ENCODE measurements at places on chromosomes 7 and 10.

DNA sequence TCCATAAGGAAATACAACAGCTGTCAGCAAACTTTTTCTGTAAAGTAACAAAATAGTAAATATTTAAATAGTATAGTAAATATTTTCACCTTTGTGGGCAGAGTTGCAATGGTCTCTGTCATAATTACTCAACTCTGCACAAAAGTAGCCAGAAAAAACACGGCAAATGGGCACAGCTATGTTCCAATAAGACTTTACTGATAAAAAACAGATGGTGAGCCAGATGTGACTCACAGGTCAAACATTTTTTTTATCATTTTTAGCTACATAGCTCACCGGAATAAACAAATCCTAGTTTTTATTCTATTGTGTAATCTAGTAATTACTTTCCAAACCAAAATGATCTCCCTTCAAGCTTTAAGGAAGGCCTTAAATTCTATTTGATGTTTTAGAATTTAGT lies 55.3 kb downstream of the NCAPG2 start:
- DNase-seq = no peak

GRCh38 chr10:126935263-126935946 lies 30.2 kb downstream of the DOCK1 start:
- DNase-seq = no peak

- DNase-seq = no peak
Measured at GRCh38 chr10:79116801-79117723, 48.3 kb downstream of the ZMIZ1 start.

DNA sequence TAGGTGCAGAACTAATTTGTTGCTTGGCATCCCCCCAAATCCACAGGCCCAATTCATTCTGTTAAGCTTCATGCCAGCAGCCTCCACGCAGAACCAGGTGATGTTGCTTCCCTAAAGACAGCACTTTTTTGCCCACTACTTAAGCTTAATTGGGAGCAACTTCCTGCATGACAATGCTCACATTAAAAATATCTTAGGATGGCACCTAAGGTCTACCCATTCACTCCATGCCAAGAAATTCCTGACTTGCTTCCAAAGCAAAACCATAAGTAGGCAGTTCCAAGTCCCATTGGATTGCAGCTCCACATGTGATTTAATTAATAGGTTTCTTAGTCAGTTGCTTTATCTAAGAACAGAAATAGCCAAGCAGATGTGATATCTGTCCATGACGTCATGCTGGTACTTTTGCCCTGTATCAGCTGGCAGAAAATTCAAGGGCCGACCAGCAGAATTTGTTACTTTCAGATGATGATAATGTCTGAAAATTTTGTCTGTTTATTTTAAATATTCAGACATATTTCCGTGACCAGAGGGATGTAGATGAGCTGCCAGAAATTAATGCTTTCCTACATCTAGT lies 325.5 kb downstream of the LHFPL3 start:
- no peak for DNase-seq

DNA sequence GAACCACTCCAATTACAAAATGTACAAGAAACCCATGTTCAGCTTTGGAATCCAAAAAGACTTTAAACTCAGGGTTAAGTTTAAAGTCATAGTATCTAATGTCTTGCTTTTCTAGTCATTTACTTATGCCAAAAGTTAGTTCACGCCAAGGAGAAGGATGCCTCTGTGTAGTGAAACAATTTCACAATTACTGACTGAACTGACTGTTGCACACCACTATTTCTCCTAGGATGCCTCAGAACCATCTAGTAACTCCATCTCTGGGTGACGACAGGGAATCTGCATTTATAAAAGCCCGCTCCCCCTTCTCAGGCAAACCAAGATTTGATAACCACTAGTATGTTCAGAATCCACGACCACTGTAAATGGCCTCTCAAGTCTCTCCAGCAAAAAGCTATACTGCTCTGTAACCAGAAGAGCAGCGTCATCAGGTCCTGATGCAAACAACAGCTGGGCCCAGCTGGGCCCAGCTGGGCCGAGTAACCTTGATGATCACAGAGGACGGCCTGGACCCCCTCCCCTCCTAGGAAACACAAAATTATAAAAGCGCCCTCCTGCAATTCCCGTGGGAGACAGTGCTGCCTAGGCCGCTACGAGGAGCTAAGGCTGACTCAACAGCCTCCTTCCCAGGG lies 680 bp upstream of the ADO start:
- no peak for DNase-seq

DNA sequence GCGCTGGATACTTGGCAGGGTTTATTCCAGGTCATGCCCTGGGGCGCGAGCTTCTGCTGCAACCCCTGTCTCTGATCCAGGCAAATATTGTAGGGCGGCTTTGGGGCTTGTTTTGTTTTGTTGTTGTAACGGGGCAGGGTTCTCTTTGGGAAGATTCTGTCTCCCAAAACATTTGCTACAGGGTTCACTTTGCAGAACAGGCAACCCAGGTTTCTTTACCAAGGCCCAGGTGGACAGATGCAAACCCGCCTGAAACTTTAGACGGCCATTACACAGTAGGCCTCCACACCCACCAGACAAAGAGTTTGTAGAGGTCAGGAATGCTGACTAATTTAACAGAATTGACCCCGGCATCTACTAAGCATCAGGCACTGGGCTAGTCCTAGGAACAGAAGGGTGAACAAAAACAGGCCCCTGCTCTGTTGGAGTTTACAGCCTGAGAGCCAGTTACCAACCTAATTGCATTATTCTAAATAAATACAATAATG lies 567 bp upstream of the CDCA7L start:
- DNase-seq = no peak

DNA sequence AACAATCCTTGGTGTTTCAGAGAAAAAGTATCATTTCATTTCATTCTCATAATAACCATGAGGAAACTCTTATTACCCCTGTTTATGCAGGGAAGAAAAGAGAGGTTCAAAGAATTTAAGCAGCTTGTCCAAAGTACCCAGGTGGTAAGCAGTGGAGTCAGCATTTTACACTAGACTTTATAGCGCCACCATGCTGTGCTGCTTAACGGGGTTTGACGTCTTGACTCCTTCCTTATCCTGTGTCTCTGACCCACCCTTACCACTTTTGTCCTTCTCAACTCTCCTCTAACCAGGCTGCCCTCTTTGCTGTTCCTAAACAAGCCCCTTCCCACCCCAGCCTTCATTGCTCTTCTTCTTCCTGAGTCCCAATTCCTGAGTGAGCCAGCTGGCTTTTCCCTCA lies 117.0 kb upstream of the AHR start:
- no peak for DNase-seq

GRCh38 chr7:1853431-1853985 lies 183.4 kb downstream of the ELFN1 start:
- DNase-seq = no peak

- no peak for DNase-seq
Measured at GRCh38 chr10:68700197-68700596, 20.8 kb upstream of the CCAR1 start.

DNA sequence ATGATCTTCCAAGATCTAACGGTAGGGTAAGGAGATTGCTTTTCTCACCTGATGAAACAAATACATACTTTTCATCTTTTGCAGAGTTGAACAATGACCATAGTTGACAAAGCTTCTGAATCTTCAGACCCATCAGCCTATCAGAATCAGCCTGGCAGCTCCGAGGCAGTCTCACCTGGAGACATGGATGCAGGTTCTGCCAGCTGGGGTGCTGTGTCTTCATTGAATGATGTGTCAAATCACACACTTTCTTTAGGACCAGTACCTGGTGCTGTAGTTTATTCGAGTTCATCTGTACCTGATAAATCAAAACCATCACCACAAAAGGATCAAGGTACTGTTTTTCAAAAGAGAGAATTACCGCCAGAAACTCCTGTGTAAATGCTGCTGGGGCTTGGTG lies 79.9 kb downstream of the ANKRD61 start:
- no peak for DNase-seq

DNA sequence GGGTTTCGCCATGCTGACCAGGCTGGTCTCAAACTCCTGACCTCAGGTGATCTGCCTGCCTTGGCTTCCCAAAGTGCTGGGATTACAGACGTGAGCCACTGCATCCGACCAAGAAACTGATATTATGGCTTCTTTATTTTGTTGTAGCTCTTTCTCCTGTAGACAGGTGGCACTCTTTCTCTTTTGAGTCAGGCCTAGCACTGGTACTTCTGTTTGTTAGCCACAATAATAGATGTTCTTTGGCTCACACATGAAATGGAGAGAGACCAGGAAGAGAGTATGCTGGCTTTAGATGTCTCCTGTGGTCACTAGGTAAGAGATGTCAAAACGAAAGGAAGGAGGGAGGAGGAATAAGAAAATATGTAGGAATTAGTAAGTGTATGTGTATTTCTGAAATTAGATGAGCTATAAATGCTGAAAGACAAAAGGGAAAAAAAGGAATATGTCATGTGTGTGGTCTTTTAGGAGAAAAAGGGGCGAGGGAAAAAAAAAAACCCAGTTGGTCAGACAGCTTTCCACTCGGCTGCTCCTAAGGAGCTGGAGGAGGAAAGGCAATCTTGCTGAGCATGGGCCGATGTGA lies 78.7 kb downstream of the CLEC2L start:
- DNase-seq = no peak

- DNase-seq = no peak
Measured at GRCh38 chr10:77609781-77610272, 27.8 kb downstream of the KCNMA1 start.

GRCh38 chr10:126570621-126571602 lies 99.6 kb downstream of the C10orf90 start:
- no peak for DNase-seq

GRCh38 chr10:60282771-60283353 lies 106.8 kb downstream of the ANK3 start:
- no peak for DNase-seq

- DNase-seq = peak; percentile 2
Measured at GRCh38 chr10:93554760-93555432, 11.6 kb upstream of the FFAR4 start.

DNA sequence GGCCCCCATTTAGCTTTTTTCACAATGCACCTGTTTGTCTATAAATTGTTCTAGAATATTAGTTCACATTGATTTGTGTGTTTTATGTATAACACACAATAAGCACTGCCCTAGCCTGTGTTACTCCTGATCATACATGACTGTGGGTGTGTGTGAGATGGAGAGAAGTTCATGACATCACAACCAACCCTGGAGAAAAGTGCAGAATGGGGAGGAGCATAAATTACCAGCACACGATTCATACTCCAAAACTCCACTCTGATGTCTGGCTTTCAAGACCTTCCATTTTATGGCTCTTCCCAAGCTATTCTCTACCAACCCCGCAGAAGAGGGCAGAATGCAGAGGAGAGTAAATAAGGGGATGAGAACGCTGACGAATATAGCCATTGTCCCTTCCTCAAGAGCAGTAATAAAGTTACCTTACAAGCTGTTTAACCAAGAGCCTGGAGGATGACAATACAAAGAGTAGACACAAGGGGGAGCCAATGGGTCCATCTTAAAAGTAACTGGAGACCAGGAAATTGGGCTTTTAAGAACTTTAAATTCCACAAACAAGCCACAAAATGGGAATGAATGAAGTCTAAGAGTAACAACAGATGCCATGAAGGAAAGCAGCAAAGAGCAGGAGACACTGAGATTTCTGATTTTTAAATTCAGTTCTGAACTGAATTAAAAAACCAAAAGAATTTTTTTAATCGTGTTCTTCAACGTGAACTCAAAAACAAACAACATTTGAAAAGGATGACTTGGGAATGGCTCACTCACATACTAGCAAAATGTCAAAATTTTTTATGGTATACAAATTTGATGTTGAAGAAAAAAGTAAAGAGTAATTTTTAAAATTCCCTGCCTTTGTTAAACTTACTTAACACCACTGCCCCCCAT lies 159.6 kb downstream of the PARD3 start:
- no peak for DNase-seq

- no peak for DNase-seq
Measured at GRCh38 chr10:110522365-110522988, 24.8 kb downstream of the DUSP5 start.

DNA sequence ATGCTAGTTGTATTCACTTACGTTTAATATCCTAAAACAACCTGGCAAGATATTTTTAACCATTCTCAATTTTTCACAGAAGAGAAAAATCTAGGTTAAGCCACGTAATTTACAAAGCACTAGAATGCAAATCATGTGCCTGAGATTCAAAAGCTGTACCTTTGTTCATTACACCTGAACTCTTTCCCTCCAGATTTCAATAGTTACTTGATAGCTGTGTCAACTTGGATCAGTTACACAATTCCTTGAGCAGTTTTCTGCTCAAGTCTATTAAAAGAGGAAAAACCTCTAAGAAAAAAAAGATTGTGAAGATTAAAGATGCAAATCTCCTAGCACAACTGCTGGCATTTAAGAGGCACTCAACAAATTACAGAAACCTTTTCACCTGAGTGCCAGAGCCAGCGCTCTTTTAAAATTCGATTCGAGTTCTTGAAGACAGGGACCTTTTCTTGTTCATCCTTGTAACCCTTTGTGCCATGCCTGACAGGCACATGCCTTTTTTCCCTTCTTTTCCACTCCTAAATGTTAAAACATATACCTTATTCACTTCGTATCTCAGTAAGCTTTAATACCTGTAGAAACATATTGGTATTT lies 886 bp downstream of the NSUN6 start:
- DNase-seq = no peak

GRCh38 chr7:54846273-54846672 lies 87.3 kb upstream of the SEC61G start:
- no peak for DNase-seq

GRCh38 chr10:33817605-33818004 lies 483.1 kb upstream of the NRP1 start:
- no peak for DNase-seq

DNA sequence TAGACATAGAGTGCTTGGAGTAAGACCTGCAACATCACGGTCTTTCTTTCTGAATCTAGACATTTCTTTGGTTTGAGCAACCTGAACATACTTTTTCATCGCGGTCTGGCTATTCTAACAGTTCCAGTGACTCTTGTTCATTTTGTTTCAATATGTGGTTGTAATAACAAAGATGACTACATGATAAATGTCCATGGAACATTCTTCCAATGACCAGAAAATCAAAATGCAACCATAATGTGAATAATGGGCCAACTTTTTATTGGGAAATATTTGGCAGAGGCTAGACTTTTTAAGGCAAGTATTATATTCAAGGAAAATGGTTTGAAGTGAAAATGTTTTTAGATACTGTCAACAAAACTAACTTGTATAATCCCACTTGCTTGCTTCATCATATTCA lies 282.5 kb downstream of the INHBA start:
- DNase-seq = no peak

- no peak for DNase-seq
Measured at GRCh38 chr7:50952544-50952943, 169.8 kb upstream of the GRB10 start.

- DNase-seq = no peak
Measured at GRCh38 chr7:77316219-77316978, 99.8 kb downstream of the GSAP start.

GRCh38 chr7:664997-665735 lies 61.3 kb upstream of the DNAAF5 start:
- no peak for DNase-seq

DNA sequence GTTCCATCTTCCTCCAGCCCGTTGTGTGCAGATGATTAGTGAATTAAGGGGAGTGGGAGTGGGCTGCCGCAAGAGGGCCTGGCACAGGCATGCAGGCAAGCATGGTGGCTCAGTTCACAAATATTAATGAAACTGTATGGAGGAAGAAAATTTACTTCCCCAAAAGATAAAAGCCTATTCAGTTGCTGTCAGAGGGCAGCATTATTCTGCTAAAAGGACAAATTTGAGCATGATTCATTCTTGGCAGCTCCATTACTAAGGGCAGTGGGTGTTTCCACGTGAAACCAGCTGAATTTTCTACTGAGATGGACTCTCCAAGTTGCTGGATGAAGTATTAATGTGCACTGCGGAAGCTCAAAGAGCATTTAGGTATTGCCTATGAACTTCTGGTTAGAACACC lies 90.9 kb upstream of the WDR11 start:
- no peak for DNase-seq

Data from activated naive CD4-positive, alpha-beta T cell (primary cell).